ENCODE measurements at places on chromosomes 6 and 20. TPM values are rescaled to one million over a fixed set of nuclear protein-coding genes. Genes with fewer than 3 reads are reported as not detected.

- no peaks in the 10 kb centered on the region for H3K4me1 ChIP-seq
- no peak for DNase-seq
- H3K27me3 ChIP-seq, result no peaks in the 10 kb centered on the region
- no peak overlapping the region for H3K4me3 ChIP-seq
- H3K27ac ChIP-seq, result no peak overlapping the region
- no peaks in the 10 kb centered on the region for H3K36me3 ChIP-seq
Observed at GRCh38 chr6:104349191-104349590, 510.5 kb downstream of the HACE1 start.

DNA sequence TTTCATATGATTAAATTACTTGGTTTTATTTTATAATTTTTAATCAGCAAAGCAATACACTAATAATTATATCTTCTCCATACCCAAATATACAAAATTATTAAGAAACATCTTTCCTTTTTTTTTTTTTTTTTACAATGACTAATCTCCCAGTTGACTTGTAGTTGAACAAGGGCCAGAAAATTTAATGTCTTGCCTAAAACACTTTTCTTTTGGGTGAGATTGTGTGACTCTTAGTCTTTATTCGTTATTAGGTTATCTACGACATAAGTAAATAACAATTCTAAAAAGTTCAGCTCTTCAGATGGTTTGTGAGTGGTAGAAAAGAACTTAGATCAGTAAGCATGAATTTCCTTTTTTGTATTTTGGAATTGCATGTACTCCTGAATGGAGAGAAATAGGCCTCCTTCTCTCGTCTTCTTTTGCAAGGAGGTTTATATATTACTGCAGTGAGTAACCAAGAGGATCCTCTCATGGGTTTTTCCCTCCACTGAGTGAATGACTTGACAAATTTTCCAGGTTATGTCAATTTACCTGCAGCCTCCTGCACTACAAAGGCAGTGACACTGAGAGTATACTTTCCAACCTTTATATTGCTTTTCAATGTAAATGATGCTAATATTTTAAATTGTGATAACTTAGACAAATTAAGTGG is 364.5 kb upstream of the CITED2 start:
- H3K4me1 ChIP-seq, result no peaks in the 10 kb centered on the region
- no peaks in the 10 kb centered on the region for H3K36me3 ChIP-seq
- H3K27me3 ChIP-seq, result no peaks in the 10 kb centered on the region
- DNase-seq, result no peak
- no peak overlapping the region for H3K27ac ChIP-seq
- no peak overlapping the region for H3K4me3 ChIP-seq

DNA sequence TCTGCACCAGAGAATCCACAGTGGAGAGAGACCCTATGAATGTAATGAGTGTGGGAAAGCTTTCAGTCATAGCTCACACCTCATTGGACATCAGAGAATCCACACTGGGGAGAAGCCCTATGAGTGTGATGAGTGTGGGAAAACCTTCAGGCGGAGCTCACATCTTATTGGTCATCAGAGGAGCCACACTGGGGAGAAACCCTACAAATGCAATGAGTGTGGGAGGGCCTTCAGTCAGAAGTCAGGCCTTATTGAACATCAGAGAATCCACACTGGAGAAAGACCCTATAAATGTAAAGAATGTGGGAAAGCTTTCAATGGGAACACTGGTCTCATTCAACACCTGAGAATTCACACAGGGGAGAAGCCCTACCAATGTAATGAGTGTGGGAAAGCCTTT is 11.9 kb downstream of the ZKSCAN8 start:
- H3K27me3 ChIP-seq, result no peaks in the 10 kb centered on the region
- no peaks in the 10 kb centered on the region for H3K4me1 ChIP-seq
- DNase-seq, result no peak
- no peak overlapping the region for H3K27ac ChIP-seq
- peaks cover 13% of the 10 kb centered on the region for H3K36me3 ChIP-seq

DNA sequence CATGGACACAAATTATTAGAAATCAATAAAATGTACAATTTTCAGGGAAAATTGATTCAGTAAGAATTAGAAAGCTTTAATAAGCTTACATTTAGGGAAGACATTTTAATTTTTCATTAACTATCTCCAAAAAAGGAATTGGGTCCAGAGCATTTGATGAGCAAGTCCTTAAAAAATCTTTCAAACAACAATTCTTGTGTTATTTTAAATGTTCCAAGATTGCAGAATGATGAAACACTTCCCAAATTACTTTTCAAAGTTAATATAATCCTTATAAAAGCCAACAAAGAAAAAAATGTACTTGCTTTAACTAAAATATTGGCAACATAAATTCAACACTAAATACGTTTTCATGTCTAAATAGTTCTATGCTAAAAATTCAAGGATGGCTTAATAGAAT is 102.0 kb downstream of the ADAT2 start:
- H3K4me1 ChIP-seq, result no peaks in the 10 kb centered on the region
- H3K27me3 ChIP-seq, result no peaks in the 10 kb centered on the region
- no peak overlapping the region for H3K4me3 ChIP-seq
- no peaks in the 10 kb centered on the region for H3K36me3 ChIP-seq

- no peak for DNase-seq
- no peak overlapping the region for H3K27ac ChIP-seq
- no peaks in the 10 kb centered on the region for H3K4me1 ChIP-seq
- no peak overlapping the region for H3K4me3 ChIP-seq
- no peaks in the 10 kb centered on the region for H3K27me3 ChIP-seq
Observed at GRCh38 chr6:45922728-45923351, 92.8 kb downstream of the CLIC5 start.

DNA sequence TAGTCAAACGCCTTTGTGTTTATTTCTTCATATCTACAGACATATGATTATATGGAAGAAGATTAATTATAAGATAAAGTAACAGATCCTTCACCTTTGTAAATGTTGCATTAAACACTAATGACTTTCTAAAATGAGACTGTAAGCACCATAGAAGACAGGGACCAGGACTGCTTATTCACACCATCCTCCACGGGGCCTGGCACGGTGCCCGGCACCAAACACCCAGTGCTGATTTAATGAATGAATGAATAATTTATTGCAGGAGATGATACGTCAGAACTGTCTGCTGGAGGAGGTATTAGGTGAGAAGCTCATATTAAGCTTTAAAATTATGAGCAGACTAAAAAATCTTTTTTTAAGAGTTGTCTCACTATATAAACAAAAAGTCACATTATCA is 88.3 kb downstream of the SLX4IP start:
- no peak for DNase-seq
- H3K36me3 ChIP-seq, result no peaks in the 10 kb centered on the region
- no peak overlapping the region for H3K27ac ChIP-seq

GRCh38 chr6:38337819-38338465 is 301.8 kb downstream of the BTBD9 start:
- no peaks in the 10 kb centered on the region for H3K36me3 ChIP-seq
- no peaks in the 10 kb centered on the region for H3K4me1 ChIP-seq
- H3K4me3 ChIP-seq, result no peak overlapping the region

DNA sequence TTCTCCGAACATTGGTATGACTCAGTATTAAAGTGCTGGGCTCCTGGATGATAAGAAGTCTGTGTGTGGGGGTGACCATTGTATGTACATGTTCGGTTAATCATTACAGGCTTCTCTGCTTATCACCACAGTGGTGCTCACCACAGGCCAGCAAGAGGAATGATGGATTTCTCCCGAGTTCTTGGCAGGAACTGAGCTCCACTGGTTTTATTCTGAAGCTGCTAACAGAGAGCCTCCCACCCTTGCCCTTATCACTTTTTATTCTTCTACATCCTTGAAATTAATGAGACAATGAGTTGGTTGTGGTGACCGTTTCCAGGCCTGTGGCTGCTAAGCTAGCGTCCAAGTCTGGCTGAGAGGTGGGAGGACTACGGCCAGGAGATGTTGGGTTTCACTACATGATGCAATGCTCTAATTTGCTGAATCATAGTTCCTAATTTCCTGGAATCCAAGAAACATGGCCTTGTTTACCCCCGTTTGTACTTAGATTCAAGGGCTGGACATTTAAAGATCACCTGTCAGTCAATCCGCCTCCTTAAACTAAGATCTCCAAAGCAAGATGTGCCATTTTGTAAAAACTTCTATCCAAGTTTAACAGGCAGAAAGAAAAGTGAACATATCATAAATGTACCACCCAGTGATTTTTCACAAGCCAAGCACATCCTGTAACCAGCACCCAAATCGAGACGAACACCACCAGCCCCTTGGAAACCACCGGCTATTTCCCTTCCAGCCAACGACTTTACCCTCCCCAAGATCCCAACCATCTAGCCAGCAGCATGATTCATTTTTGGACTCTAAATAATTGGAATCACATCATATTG is 172.5 kb downstream of the FOXA2 start:
- no peaks in the 10 kb centered on the region for H3K36me3 ChIP-seq
- H3K27me3 ChIP-seq, result peaks cover 4% of the 10 kb centered on the region
- H3K4me3 ChIP-seq, result no peak overlapping the region
- H3K4me1 ChIP-seq, result no peaks in the 10 kb centered on the region
- DNase-seq, result no peak

DNA sequence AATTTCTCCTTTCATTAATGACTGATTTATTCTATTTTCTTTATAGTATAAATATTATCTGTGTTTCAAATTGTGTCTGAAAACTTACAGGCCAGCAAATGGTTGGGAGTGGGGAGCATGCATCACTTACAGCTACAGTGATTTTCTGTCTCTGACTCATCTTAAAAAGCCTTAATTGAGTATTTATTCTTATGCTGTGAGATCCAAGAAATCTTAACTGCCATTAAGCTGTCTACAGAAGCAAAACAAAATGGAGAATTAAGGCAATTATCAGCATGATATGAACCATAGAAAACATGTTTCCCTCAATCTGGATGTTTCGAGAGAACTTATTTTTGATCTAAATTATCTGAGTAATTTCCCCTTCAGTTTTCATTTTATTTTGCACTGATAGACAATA is 831.2 kb downstream of the KIF16B start:
- no peak for DNase-seq
- H3K27ac ChIP-seq, result no peak overlapping the region
- H3K4me3 ChIP-seq, result no peak overlapping the region
- H3K27me3 ChIP-seq, result no peaks in the 10 kb centered on the region
- H3K4me1 ChIP-seq, result no peaks in the 10 kb centered on the region

DNA sequence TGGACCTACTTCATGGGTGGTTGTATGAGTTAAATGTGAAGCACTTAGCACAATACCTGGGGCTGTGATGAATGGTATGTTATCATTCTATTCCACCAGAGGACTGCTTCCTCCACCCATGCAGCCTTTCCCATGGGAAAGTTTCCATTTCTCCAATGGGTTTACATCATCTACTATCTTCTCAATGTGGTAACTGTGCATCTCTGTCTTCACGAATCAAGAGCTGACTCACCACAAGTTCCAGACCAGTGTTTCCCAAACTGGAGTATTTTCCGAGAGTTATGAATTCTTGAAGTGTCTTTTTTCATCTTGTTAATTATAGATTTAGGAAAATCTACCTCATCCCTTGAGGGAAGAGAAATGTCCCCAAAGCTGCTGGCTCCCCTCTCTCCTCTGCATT is 182.8 kb downstream of the UNC5CL start:
- H3K4me1 ChIP-seq, result no peaks in the 10 kb centered on the region
- no peak overlapping the region for H3K4me3 ChIP-seq
- no peaks in the 10 kb centered on the region for H3K36me3 ChIP-seq
- DNase-seq, result no peak
- H3K27me3 ChIP-seq, result no peaks in the 10 kb centered on the region

DNA sequence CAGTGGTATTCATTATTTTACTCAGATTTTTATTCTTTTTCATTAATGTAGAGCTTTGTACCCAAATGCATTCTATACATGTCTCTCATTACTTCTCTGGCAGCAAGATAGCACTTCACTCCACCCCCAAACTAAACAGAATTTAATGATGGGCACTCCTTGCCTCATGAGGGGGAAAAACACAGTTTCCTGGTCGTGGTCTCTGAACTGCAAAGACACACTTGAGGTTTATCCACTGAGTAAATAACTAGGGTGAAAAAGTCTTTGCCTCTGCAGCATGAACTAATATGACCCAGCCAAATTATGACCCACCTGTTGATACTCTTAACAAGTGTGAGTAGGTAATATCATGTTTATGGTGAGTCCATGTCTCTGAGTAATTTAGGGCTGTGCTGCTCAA is 785.2 kb upstream of the FLRT3 start:
- no peak for DNase-seq
- no peaks in the 10 kb centered on the region for H3K36me3 ChIP-seq
- no peak overlapping the region for H3K27ac ChIP-seq
- no peak overlapping the region for H3K4me3 ChIP-seq

GRCh38 chr6:53581173-53581773 is 36.4 kb upstream of the GCLC start:
- peak overlapping the region; percentile 54 for H3K27ac ChIP-seq
- DNase-seq, result no peak
- no peaks in the 10 kb centered on the region for H3K27me3 ChIP-seq
- H3K4me3 ChIP-seq, result no peak overlapping the region

DNA sequence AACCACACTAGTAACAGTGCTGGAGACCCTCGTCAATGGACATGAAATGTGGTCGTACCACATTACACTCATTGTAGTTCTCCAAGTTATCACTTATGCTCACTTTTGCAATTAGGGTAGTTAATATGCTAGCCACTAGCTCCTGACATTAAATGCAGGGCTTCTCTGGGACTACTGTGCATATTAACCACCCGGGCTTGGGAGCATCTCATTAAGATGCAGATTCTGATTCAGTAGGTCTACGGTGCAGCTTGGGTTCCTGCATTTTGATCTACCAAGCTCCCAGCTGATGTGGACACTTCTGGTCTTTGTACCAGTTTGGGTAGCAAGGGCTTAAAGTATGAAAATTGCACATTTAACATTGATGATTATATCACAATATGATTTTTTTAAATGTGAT is 98.0 kb downstream of the ZFP64 start:
- H3K36me3 ChIP-seq, result no peaks in the 10 kb centered on the region
- no peak overlapping the region for H3K27ac ChIP-seq
- no peaks in the 10 kb centered on the region for H3K4me1 ChIP-seq
- no peaks in the 10 kb centered on the region for H3K27me3 ChIP-seq
- no peak for DNase-seq

GRCh38 chr6:118263921-118264486 is 284.1 kb upstream of the PLN start:
- no peak overlapping the region for H3K27ac ChIP-seq
- H3K36me3 ChIP-seq, result no peaks in the 10 kb centered on the region
- H3K4me1 ChIP-seq, result no peaks in the 10 kb centered on the region
- no peak for DNase-seq

GRCh38 chr20:39835130-39835842 is 853.8 kb downstream of the MAFB start:
- H3K27ac ChIP-seq, result no peak overlapping the region
- no peaks in the 10 kb centered on the region for H3K36me3 ChIP-seq
- H3K4me3 ChIP-seq, result no peak overlapping the region
- H3K4me1 ChIP-seq, result no peaks in the 10 kb centered on the region
- no peaks in the 10 kb centered on the region for H3K27me3 ChIP-seq

GRCh38 chr6:157222201-157222981 is 100.9 kb downstream of the TMEM242 start:
- no peak for DNase-seq
- no peak overlapping the region for H3K27ac ChIP-seq
- H3K36me3 ChIP-seq, result no peaks in the 10 kb centered on the region
- no peak overlapping the region for H3K4me3 ChIP-seq
- no peaks in the 10 kb centered on the region for H3K27me3 ChIP-seq

CCN6 gene
- not detected for total RNA-seq

PLN gene
- total RNA-seq, result 4.6 TPM

DUSP15 gene
- total RNA-seq, result 1.9 TPM

SIRPD gene
- total RNA-seq, result not detected
